ENCODE measurements at places on chromosomes 4 and X. TPM values are rescaled to one million over a fixed set of nuclear protein-coding genes. Genes with fewer than 3 reads are reported as not detected.

The SPOCK3 gene
- total RNA-seq: 10.3 TPM

The NUP54 gene
- total RNA-seq: 98.3 TPM

The TXK gene
- 2.8 TPM for total RNA-seq

The TMEM255A gene
- total RNA-seq: 2.2 TPM

The GC gene
- not detected for total RNA-seq

The CT47B1 gene
- not detected for total RNA-seq

The IL9R gene
- not detected for total RNA-seq

The GPRASP3 gene
- total RNA-seq: 48.5 TPM

The EDA gene
- 4.7 TPM for total RNA-seq

The N4BP2 gene
- 82.6 TPM for total RNA-seq
